Smooth muscle cell of trachea (primary cell): ENCODE measurements at places on chromosomes 13 and 19. TPM values are rescaled to one million over a fixed set of nuclear protein-coding genes. Genes with fewer than 3 reads are reported as not detected.

The ZNF536 gene
- total RNA-seq, result 0.29 and 0.99 TPM in 2 replicates

The C5AR1 gene
- total RNA-seq, result 0.17 TPM in 1 of 2 replicates, not detected in the other

The POU2F2 gene
- total RNA-seq, result 0.17 TPM in 1 of 2 replicates, not detected in the other

The PLIN5 gene
- total RNA-seq, result not detected in 2 replicates

The DEDD2 gene
- 19.2 and 22.0 TPM in 2 replicates for total RNA-seq

The ADPRHL1 gene
- total RNA-seq, result 1.0 and 5.8 TPM in 2 replicates

The TRPM4 gene
- total RNA-seq, result 23.0 and 27.0 TPM in 2 replicates

The RGCC gene
- 19.8 and 26.0 TPM in 2 replicates for total RNA-seq

The PLVAP gene
- 0.29 TPM in 1 of 2 replicates, not detected in the other for total RNA-seq

The ACER1 gene
- total RNA-seq, result not detected in 2 replicates

The WDR88 gene
- not detected in 2 replicates for total RNA-seq

The LRRC25 gene
- 0.15 and 0.50 TPM in 2 replicates for total RNA-seq

The CACNA1A gene
- 16.3 and 29.6 TPM in 2 replicates for total RNA-seq

The PPP2R1A gene
- 256 and 283 TPM in 2 replicates for total RNA-seq

The PSMC4 gene
- total RNA-seq, result 96.3 and 134 TPM in 2 replicates

The PSG7 gene
- total RNA-seq, result 0.17 and 0.44 TPM in 2 replicates

The TNFSF13B gene
- total RNA-seq, result 5.2 and 6.6 TPM in 2 replicates

The C19orf38 gene
- total RNA-seq, result 0.58 and 1.7 TPM in 2 replicates

The CRTC1 gene
- 2.6 and 6.8 TPM in 2 replicates for total RNA-seq

The CHST8 gene
- 0.15 TPM in 1 of 2 replicates, not detected in the other for total RNA-seq

The TSPAN16 gene
- not detected in 2 replicates for total RNA-seq

The ZIK1 gene
- total RNA-seq, result 7.0 and 8.1 TPM in 2 replicates

The CYP4F11 gene
- not detected in 2 replicates for total RNA-seq

The PLIN3 gene
- total RNA-seq, result 438 and 453 TPM in 2 replicates

The UPF1 gene
- 84.5 and 97.8 TPM in 2 replicates for total RNA-seq

The TTC9B gene
- total RNA-seq, result 0.17 TPM in 1 of 2 replicates, not detected in the other

The ZNF729 gene
- total RNA-seq, result not detected in 2 replicates

The CLEC4G gene
- total RNA-seq, result not detected in 2 replicates

The CHMP2A gene
- total RNA-seq, result 140 and 148 TPM in 2 replicates

The CGB8 gene
- total RNA-seq, result not detected in 2 replicates

The ZNF132 gene
- 12.7 and 14.4 TPM in 2 replicates for total RNA-seq

The STK24 gene
- 51.2 and 56.4 TPM in 2 replicates for total RNA-seq

The GARIN5B gene
- total RNA-seq, result not detected in 2 replicates

The CACNG8 gene
- total RNA-seq, result 0.50 and 0.58 TPM in 2 replicates

The C1QTNF9 gene
- total RNA-seq, result not detected in 2 replicates

The SIGLECL1 gene
- not detected in 2 replicates for total RNA-seq

The OR7C2 gene
- not detected in 2 replicates for total RNA-seq

The KL gene
- 0.15 TPM in 1 of 2 replicates, not detected in the other for total RNA-seq

The PNPLA6 gene
- total RNA-seq, result 78.7 and 155 TPM in 2 replicates

The FBXO17 gene
- total RNA-seq, result 28.1 and 49.3 TPM in 2 replicates

The LRP3 gene
- total RNA-seq, result 36.2 and 60.9 TPM in 2 replicates

The KRTDAP gene
- not detected in 2 replicates for total RNA-seq

The CLIP3 gene
- total RNA-seq, result 19.3 and 30.8 TPM in 2 replicates

The DLEU7 gene
- total RNA-seq, result not detected in 2 replicates

The UGGT2 gene
- 39.0 and 50.0 TPM in 2 replicates for total RNA-seq

The RFPL4A gene
- total RNA-seq, result not detected in 2 replicates

The NALCN gene
- 0.87 and 1.8 TPM in 2 replicates for total RNA-seq

The NOTCH3 gene
- total RNA-seq, result 13.8 and 51.1 TPM in 2 replicates

The REXO1 gene
- total RNA-seq, result 8.3 and 12.9 TPM in 2 replicates

The SBK3 gene
- 0.44 TPM in 1 of 2 replicates, not detected in the other for total RNA-seq
